Stimulated activated CD4-positive, alpha-beta T cell treated with anti-CD3 and anti-CD28 coated beads, Interleukin-15, amount 100 ng/mL, for 24 hours (primary cell): ENCODE measurements at places on chromosomes 5 and 9.

- no peak for DNase-seq
Measured at GRCh38 chr9:137198051-137198901, 2.3 kb downstream of the TPRN start.

DNA sequence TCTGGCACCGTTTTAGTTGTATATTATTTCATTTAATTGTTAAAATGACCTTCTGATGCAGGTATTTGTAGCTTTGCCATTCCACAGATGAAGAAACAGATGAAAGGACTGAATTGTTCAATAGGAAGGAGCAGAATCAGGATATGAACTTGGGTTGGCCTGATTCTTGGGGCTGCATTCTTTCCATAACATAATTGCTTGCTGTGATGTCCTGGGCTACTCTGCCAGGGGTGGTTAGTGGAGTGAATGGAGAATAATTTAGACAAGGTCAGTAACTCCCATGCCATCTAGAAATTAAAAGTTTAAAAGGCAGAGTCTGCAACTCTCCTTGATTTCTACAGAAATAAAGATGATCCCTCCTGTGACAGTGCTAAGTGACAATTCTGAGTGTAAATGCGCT, 15.9 kb downstream of the TLR4 start:
- no peak for DNase-seq

DNA sequence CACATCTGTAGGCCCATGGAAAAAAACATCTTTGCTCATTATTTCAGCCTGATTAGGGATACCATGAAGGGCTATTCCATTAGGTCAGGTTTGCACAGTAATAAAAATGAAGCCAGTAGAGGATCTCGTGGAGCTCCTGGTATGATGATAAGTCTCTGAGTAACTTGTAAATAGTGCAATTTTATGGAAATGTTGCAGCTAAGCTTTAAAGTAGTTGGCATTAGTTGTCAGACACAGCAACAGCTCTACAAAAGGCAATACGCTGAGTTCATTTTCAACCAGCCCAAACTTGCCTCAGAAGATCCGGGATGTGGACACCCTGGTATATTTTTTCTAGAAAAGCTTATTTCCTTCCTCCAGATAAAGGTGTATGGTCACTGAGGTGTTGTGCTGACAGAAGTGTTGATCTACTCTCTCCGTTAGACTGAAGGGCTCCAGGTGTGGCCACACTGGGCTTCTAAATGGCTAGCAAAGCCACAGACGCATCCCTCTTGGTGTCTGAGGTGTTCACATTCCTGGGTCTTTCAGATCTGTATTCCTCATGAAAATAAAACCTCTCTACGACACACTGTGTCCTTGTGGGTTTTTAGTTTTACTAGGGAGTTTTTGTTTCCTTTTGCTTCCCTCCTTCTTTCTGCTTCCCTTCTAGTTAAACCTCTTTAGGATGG, 141.6 kb downstream of the GHR start:
- DNase-seq, result no peak

GRCh38 chr9:16484744-16485143, 385.7 kb downstream of the BNC2 start:
- no peak for DNase-seq
